Stimulated activated CD4-positive, alpha-beta T cell treated with anti-CD3 and anti-CD28 coated beads, Interleukin-4, amount 100 ng/mL, for 4 hours (primary cell): ENCODE measurements at places on chromosomes 11 and 22.

- no peak for DNase-seq
These were observed 86.0 kb downstream of the GRIK4 start for GRCh38 chr11:120597250-120598215.

GRCh38 chr11:69204941-69205742 lies 49.4 kb downstream of the SMIM38 start:
- DNase-seq: no peak

- no peak for DNase-seq
These were observed 6.5 kb downstream of the APOL2 start for GRCh38 chr22:36232715-36233401.

DNA sequence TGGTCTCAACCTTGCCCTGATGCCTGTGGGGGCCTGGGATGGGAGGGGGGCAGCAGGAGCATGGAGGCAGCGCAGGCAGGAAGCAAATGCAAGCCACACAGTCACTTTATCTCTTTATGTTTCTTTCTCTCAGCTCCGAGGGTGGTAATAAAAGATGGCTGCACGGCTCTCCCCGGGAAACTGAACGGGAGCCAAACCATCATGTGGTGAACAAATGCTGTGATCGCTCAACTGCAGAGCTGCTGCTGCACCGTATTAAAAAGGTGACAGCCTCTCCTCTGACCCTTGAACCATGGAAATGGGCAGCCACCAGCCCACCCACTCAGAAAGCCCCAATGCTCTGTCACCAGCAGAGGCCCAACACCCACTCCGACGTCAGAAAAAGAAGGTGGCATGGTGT lies 110.0 kb downstream of the TIMP3 start:
- no peak for DNase-seq

- DNase-seq: no peak
These were observed 57.6 kb downstream of the REXO2 start for GRCh38 chr11:114496915-114497314.

DNA sequence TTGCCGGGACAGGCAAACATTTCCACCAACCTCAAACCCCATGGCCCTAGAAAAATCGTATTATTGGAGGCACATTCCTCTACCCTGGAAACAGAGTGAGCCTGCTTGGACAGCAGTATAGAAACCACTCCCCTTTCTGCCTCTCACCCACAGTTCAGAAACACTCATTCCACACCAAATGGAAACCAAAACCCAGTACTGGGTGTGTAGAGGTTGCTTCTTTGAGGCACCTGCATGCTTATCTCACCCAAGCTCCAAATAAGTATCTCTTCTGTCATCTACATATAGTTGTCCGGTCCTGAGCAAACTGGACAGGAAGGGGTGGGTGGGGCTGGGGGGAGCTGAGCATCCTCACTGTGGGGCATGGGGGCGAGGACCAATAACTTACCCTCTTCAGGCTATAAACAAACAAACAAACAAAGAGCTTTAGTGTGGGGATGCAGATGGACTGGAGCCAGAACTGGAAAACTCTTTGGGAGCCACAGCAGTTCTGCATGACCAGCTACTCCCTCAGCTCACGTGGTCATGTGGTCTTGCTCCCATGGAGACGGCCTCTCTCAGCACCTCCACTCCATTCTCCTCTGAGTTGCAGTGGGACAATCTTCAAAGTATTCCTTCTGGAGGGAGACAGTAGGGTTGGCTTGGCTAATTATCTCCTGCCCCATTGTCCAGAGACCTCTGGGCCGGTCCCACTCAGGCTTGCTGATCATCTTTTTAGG lies 1.0 kb upstream of the PLAAT2 start:
- no peak for DNase-seq

- peak; percentile 20 for DNase-seq
These were observed 36.6 kb downstream of the GAS2 start for GRCh38 chr11:22703040-22703439.

DNA sequence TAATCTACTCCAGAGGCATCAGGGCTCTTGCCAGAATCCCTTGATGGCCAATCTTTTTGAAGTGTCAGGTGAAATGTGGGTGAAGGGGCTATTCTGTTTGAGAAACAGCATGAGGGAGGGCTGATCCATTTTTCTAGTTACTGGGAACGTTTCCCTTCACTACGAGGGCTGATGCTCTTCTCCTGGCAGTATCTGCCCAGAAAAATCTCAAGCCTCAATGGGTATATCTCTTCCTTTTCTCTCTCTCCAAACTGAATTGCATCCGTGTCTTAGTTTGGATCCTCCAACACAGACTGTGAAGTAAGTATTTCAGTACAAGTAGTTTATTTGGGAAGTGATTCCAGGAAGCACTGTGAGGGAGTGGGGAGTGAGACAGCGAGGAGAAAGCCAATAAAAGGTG lies 113.0 kb upstream of the NAV2 start:
- no peak for DNase-seq

DNA sequence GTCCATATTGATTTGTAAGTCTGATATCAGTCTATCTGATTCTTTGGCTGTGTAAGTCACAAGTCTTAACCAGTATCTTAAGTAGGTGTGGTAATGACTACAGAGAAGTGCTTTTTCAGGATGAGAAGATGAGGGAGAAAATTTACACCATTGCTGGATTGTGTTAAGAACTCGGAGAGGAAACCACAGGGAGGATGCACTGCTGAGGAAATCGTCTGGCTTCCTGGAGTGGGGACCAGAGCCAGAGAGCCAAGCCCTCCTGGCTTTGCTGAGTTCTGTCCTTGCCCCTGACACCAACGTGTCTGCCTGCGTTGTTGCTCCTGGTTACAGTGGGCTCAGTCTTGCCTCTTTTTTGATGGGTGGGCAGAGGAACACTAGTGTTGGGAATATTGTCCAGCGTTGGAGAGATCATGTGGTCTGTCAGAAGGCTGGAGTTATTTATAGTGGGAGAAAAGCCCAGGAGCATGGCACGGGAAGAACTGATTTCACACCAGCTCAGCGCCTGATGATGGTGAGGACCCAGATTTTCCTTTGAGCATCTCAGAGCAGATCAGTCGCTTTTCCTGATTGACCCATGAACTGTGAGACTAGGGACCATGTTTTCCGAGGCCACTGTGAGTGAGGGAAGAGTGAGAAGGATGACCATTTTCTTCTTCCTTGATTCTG lies 29.6 kb downstream of the MARK2 start:
- DNase-seq: no peak
